ENCODE measurements at places on chromosomes 12 and 14.
A peak's percentile ranks its signal among the peaks of the same experiment; 100 is the strongest.

DNA sequence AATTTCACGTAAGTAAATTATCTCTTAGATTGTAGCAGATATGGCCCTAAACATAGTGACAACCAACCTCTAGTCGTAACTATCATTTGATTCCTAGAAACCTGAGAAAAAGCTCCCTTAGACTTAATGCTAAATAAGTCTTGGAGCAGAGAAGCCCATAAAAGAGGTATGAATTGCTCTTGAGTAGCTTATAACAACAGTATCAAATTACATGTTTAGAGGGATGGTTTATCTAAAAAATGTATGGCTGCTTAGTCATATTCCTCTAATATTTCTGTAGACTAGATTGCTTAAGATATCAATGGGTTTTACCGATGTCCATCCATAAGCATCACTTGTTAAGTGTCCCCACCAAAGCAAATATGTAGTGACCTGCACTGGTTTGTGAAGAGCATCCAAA, 259.7 kb downstream of the NELL2 start:
- DNase-seq = peak; percentile 0

DNA sequence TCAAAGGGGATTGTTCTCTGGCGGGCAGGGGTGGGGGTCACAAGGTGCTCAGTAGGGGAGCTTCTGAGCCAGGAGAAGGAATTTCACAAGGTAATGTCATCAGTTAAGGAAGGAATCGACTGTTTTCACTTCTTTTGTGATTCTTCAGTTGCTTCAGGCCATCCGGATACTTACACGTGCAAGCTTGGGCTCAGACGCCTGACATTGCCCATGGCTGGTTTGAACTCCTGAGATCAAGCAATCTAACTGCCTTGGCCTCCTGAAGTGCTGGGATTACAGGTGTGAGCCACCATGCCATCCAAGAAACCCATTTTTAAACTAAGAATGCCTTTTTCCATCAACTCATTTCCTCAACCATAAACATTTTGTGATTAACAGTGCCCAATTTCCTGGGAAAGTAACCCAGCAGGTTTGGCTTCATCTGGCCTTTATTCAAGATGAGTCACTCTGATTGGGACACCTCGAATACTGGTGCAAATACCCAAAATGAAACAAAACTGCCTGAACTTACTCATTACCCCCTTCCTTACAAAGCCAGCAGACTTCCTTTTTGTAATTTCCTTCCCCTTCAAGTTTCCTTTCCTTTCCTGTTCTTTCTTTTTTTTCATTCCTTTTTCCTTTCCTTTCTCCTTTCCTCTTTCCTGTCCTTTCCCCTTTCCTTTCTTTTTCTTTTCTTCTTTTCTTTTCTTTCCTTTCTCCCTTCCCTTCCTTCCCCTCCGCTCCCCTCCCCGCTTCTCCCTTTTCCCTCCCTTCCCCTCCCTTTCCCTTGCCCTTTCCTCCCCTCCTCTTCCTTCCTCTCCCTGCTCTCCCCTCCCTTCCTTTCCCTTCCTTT, 10.2 kb upstream of the RNASE10 start:
- no peak for DNase-seq

- DNase-seq = peak; percentile 57
Measured at GRCh38 chr14:26527095-26527494, 70.7 kb downstream of the NOVA1 start.

GRCh38 chr12:52295663-52296062, 4.3 kb upstream of the KRT81 start:
- no peak for DNase-seq

DNA sequence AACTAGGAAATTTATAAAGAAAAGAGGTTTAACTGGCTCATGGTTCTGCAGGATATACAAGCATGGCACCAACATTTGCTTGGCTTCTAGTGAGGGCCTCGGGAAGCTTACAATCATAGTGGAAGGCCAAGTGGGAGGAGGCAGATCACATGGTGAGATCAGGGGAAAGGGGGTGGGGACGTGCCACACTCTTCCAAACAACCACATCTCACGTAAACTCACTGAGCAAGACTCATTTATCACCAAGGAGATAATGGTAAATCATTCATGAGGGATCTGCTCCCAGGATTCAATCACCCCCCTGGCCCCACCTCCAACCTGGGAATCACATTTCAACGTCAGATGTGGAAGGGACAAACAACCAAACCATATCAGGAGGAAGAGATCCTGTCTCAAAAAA, 35.8 kb downstream of the NUMB start:
- DNase-seq = peak; percentile 35

- DNase-seq = no peak
Measured at GRCh38 chr14:75547552-75548250, 25.4 kb downstream of the BATF start.

DNA sequence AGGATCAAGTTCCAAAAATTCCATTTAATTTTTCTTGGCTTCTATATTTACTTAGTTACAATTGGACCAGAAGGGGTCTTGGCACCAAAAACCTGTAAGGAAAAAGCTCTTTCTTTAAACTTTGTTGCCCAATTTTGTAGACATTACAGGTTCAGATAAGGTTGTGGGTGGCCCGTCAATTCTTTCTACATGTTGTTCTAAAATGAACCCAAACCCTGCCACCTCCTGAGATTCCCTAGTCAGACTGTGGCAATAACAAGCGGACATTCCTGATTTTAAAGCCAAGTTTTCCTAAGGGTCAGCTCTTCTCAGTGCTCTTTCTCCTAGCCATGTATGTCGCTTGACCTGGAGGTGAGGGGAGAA, 45.0 kb upstream of the GSG1 start:
- no peak for DNase-seq

DNA sequence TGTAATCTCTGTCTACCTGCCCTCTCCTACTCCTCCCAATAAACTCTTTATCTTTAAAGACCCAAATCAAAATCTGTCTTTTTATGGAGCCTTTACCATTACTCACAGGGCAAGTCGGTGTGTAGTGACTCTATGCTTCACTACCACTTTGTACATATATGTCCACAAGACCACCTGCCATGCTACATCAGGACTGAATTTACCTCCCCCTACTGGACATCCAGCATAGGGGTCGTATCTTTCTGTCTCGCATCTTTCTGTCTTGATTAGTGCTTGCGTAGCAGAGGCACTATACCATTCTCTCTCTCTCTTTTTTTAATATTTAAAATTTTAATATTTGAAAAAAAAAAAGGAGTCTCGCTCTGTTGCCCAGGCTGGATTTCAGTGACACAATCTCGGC, 587.5 kb downstream of the SOX5 start:
- no peak for DNase-seq

DNA sequence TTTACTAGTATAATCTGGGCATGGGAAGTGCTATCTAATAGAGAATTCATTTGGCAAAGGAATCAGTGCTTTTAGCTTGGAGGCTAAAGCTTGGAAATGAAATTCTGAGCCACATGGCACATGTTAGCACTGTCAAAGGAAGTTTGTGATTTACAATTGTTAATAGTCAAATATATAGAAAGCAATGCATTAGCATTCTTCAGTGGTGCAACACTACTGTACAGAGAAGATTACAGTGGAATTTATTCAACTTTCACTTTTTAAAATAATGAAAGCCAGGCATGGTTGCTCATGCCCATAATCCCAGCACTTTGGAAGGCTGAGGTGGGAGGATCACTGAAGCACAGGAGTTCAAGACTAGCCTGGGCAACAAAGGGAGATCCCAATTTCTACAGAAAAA, 45.9 kb downstream of the PAX9 start:
- no peak for DNase-seq

DNA sequence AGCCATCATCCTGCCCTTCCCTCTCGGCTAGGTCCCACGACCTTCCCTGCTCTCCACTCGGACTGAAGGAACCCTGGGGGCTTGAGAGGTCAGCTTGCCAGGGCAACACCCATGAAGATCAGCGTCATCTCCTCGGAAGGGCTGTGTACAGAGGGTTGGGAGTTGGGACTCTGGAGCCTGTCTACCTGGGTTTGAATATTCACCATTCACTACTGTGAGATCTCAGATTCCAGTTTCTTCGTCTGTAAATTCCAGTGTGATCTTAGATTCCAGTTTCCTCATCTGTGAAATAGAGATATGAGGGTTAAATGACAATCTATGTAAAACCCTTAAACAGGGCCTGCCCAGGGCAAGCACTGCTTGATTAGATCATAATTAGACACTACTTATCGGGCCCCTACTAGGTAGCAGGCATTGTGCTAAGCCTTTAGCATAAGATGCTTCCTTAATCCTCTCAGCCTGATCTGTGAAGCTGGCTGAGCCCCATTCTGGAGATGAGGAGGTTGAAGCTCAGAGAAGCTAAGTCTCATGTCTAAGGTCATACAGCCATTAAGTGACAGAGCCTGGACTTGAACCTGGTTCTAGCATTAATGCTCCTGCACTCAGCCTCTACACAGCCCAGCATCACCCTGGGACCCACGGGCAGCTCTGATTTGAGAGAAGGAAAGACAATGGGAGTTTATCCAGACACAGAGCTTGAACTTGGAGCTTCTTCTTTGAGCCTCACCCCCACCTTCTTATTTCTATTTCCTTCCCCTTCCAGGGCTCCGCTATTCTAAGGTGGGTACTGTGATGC, 612 bp upstream of the ZDHHC22 start:
- DNase-seq = no peak

DNA sequence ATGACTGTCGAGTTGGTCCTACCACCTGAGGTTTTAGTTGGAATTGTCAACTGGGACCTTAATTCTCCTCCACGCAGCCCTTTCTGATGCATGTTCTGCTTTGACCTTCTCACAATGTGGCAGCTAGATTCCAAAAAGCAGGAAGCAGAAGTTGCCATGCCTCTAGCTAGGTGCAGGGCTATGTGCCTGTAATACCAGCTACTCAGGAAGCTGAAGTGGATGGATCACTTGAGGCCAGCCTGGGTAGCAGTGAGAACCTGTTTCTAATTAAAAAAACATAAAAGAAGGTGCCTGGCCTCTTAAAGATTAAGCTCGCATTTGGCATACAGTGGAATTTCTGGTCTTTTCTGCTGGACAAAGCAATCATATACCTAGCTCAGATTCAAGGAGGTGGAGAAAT, 77.1 kb downstream of the FGD4 start:
- no peak for DNase-seq

GRCh38 chr12:117821480-117822175, 147.2 kb downstream of the KSR2 start:
- no peak for DNase-seq

DNA sequence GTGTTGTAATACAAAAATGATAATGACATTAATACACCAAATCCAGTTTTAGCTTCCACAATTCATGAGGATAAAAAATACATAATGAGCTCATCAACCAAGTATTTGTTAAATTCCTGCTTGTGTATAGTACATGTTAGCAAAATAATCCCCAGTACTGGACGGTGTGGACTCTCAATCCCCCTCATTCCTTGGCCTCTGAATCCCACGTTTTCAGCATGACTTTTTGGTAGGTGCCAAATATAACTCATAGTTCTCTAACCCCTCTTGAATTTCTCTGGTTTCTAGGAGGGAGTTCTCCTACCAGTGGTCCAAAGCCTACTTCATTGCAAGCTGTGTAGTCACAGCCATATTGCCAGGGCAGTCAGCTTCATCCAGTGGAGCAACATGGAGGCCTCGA, 41.4 kb upstream of the EPS8 start:
- DNase-seq = no peak

DNA sequence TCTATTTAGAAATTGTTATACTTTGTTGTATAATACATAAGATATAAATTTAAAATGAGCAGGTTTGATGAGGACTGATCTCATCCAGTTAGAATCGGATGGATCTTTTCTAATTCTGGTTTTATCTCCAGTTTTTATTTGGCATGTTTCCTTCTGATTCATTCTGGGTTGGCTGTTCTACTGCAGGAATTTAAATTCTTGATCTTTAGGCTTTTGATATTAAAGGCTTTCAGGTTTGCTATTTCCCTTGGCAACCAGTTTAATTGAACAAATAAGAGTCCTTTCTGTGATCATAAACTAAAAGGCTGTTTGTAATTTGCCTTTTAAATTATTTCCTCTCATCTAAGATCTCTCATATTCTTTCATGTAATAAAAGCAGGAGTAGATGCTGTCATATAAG, 83.4 kb downstream of the PDE6H start:
- DNase-seq = no peak

DNA sequence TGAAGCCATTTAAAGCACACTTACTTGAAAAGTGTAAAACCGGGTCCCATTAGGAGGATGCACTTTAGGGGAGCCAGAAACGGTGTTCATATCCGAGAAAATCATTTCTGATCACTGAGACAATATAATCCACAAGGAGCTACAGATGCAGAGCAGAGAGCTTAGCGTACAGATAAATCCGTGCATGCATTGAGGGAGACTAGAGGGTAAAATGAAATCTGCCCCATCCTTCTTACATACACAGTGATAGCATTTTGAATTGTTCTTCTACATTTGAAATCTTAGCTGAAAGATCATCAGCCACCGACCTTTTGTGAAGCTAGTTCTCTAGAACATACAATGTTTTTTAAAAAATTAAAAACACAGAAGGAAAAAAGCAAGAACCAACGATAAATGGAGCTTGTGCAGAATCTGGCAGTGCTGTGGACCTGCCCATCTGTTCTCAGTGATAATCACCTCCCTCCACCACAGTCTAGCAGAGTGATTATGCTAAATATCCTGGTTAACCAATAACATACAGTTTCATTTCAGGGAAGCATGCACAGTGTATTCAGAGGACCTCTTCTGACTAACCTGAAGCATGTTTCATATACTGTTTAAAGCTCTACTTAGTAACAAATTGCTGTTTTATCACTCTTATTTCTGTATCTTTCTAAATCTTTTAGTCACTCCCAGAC, 161.1 kb downstream of the PPFIA2 start:
- no peak for DNase-seq

DNA sequence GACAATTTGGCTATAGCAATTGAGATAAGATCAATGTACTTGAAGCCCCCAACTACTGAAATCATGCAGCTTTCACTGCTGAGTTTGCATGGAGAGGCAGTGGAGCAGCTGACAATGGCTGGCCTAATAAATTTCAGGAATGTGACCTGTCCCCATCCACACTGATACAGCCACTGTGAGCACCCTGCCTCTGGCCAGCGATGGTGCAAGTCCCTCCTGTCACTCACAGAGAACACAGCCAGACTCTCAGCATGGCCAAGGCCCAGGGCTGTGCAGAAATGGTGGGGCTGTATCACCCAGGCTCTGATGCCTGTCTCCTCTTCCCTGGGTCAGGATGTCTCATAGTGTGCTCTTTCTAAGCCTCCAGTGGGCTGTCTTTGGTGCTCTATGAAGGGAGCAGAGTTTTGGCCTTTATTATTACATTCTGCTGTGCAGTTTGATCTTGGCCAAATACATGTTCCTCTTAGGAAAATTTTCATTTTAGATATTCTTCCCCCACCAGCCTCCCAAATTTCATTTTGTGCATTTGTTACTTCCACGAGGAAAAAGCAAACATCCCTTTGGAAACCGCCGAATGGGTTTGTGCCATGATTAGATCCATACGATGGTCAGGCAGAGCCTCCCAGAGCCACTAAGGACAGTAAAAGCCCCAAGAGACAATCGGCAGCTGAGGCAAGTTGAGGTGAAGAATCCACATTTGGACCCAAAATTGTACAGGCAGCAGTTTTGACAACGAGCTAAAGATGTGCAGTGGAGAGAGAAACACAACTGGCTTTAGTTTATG, 85.1 kb upstream of the WSCD2 start:
- DNase-seq = no peak

- no peak for DNase-seq
Measured at GRCh38 chr14:91829511-91829910, 37.8 kb downstream of the TC2N start.

- peak; percentile 31 for DNase-seq
Measured at GRCh38 chr12:25699454-25699853, 146.4 kb upstream of the LMNTD1 start.

- no peak for DNase-seq
Measured at GRCh38 chr12:30537228-30537627, 158.4 kb downstream of the IPO8 start.
